HCT116 (cell line): ENCODE measurements at places on chromosomes 5 and 9.

DNA sequence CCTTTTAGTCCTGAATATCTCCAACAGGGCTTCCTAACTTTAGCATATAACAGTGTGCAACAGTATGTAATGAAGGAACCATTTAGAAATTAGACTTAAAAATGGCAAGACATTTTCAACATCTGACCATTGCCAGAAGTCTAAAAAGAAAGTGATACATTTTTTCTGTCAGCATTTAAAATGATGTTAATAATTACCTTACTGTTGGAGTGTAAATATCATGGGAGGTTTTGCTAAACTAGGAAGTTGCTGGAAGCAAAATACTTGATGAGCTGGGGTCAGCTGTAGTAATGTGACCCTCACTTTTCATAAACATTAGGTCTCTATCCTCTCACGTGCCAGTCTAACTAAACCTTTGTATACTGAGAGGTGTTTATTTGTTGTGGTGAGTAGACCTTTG is 68.8 kb downstream of the NTRK2 start:
- DNase-seq = no peak

DNA sequence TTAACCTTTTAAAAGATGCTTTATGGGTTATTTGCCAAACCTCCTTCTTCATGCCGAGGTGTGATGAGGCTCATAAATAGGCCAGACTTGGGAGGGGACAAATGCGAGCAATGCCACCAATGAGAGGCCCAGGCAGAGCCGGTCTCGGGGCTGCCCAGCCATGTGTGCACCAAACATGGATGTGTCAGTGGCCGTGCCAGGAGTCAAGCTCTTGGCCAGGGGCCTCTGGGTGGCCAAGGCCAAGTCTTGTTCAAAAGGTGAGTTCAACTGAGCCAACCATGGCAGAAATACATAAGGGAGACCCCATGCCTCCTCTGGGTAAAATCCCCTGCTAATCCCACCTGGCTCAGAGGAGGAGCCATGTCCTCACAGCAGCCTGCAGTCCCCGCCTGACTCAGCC is 10.9 kb upstream of the LCN15 start:
- no peak for DNase-seq

- DNase-seq = no peak
Measured at GRCh38 chr5:110476164-110476563, 250.3 kb downstream of the TMEM232 start.

- no peak for DNase-seq
Measured at GRCh38 chr5:72936893-72937292, 18.9 kb upstream of the FCHO2 start.

DNA sequence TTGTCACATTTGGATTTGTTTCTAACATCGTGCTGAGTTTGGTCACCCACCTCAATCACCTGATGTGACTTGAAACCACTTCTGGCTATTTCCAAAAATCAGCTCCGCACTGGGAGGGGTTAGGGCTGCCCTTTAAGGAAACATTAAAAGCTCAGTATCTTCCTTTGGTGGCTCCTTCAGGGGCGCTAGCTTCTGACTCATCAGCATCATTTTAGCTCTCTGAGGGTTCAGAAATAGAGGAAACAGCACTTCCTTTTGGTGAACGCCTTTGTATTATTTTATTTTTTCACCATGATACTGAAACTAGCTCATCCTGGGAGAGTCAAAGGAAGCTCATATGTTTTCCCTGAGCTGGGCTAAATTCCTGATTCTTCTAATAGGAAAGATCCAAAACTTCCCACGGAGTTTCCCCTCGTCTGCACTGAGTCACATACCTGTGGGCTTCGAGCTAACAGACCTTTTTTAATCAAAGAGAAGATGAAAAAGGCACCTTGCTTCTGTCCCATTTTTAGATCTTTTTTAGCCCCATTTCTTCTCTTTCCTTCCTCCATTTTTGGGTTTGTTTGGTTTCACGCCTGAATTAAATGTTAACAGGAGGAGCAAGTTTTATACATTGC is 48.2 kb downstream of the ROPN1L start:
- no peak for DNase-seq

- DNase-seq = no peak
Measured at GRCh38 chr9:127390248-127390545, 6.8 kb upstream of the SLC2A8 start.

DNA sequence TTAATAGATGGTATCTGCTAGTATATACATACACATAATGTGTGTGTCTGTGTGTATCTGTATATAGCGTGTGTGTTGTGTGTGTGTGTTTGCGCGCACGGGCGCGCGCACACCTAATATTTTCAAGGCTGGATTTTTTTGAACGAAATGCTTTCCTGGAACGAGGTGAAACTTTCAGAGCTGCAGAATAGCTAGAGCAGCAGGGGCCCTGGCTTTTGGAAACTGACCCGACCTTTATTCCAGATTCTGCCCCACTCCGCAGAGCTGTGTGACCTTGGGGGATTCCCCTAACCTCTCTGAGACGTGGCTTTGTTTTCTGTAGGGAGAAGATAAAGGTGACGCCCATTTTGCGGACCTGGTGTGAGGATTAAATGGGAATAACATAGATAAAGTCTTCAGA is 757 bp downstream of the FXN start:
- no peak for DNase-seq

- no peak for DNase-seq
Measured at GRCh38 chr5:181200816-181201215, 4.2 kb downstream of the TRIM7 start.

DNA sequence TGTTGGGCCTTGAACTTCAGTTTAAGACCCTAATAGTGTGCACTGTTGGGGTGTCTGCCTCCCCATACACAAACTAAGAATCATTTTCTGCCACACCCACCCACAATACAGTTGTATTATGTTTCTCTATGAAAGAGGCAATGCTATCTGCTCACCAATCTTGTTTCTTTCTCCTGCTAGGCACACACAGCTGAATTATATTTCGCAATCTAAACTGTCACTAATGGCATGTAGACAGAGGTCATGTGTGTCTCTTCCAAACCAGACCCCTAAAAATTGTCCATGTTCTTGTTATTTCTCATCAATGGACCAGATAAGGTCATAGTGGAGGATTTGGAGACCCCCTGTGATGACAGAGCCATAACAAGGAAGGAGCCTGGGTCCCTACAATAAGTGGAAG is 57.3 kb downstream of the RIGI start:
- DNase-seq = no peak

GRCh38 chr9:99023831-99024230 is 80.1 kb downstream of the COL15A1 start:
- no peak for DNase-seq

GRCh38 chr9:125146247-125146646 is 2.9 kb upstream of the SCAI start:
- no peak for DNase-seq

GRCh38 chr9:110255463-110256379 is 586 bp downstream of the TXN start:
- no peak for DNase-seq

- peak; percentile 56 for DNase-seq
Measured at GRCh38 chr5:73327908-73328455, 120.6 kb downstream of the FOXD1 start.

DNA sequence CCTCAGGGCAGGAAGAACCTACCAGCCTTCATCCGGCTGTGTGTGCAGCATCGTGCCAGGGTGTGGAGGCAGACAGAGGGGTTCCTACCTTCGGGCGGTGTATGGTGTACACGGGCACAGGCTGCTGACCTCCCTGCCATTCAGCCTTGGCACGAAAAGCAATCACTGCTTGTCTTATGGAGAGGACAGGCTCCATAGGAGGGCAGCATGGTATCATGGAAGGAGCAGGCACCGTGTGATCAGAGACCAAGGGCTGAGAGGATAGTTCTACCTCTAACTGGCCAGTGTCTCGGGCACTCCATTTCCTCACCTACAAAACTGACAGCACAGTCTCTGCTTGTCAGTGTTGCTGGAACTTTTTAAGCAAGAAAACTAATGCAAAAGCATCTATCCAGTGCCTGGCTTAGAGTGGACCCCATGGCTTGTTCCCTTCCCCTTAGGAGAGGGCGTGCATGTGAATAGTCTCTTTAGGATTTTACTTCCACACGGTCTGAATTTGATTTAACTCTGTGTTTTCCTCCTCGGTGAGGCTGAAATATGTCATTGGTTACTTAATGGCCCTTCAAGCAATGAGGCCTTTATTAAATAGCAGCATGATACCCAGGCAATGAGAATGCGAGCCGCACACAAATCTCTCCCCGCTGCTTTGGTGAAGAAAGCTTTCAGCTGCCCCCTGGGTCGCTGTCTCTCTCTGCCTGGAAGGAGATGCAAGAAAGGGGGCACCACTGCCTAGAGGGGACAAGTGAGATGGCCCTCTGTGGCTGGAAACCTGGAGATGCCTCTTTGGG is 22.2 kb downstream of the TTLL11 start:
- no peak for DNase-seq

DNA sequence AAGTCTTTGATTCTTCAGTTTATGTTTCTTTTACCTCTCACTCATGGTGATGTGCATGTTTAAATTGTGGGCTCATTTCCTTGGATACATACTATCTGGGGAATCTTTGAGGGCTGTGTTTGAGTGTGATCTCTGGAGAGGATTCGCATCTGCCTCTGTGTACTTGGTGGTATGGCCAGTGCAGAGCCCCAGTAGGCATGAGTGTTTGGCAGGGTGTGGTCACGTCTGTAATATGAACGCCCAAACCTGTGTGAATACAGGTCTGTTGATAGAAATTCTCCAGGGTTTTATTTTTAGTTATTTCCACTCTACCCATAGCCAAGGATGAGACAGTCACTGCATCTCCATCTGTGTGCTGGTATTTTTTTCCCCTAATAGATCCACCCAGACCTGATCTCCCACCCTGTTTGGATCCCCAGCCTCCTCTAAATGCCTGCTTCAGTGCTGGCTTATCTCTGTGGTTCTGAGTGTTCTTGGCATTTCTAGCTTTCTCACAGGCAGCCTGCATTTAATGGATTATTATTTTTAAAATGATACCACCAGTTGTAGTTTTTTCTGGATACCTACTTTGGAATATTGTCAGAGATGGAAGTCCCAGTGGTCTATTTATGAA is 37.5 kb downstream of the TJP2 start:
- no peak for DNase-seq

- DNase-seq = no peak
Measured at GRCh38 chr5:6395102-6395445, 16.7 kb upstream of the MED10 start.

DNA sequence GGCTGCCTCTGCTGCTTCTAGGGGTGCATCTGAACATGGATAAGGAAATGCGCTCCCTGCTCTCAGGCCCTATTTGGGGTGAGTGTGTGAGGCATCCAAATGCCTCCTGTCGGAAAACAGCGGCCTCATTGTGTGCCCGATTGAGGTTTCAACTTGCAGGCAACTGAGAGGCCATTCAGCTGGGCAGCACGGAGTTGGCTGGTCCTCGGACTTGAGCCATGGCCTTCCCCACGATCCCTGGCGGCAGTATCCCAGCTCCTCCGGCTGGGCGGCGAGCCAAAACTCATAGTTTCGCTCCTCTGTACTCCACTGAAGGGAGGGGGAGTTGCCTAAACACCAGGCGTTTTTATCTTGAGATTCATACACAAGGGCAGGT is 597.3 kb upstream of the SGCD start:
- no peak for DNase-seq

GRCh38 chr5:132877938-132878337 is 4.5 kb downstream of the LEAP2 start:
- DNase-seq = no peak

- DNase-seq = no peak
Measured at GRCh38 chr9:101375546-101375945, 9.3 kb downstream of the BAAT start.

DNA sequence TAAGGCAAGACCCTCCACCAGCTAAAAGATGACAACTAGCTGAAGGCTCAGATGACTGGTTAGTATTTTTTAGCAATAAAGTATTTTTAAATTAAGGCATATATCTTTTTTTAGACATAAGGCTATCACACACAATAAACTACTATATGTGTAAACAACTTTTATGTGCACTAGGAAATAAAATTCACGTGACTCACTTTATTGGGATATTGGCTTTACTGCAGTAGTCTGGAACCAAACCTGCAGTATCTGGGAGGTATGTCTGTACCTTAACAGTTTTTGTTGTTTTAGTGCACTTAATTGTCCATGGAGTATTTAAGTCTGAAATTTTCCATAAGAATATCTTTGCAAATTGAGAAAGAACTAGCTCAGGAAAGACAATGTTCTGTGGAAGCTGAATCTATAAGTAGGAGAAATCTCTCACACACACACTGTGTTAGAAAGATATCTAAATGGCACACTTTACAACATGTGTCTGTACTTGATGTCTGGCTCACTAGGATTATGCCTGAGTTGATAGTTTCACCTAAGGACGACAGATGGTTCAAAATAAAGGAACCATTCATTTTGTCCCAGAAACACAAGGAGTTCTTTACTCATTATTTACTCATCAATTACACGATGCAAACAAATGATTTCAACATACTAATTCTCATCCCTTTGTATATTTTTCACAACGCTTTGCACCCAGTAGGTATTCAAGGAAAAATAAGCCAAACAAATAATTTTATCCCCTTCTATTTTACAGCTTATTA is 4.6 kb downstream of the RAPGEF6 start:
- DNase-seq = no peak

DNA sequence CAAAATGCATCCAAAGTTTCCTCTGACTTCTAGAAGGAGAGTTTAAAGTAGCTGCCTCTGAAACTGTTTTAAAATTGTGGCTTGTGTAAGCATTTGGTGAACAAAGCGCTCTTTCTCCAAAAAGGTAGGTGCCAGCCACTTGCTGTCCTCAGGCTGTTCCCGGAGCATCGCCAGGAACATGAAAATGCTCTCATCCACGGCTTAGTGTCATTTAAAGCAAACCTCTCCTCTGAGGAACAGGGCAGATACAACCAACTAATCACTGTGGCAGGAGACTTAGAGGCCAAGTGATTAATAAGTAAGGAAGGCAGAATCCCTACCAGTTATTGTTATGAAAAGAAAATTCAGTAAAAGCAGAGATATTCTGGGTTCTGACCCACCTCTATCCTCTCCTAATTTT is 165.6 kb downstream of the DCP2 start:
- no peak for DNase-seq

DNA sequence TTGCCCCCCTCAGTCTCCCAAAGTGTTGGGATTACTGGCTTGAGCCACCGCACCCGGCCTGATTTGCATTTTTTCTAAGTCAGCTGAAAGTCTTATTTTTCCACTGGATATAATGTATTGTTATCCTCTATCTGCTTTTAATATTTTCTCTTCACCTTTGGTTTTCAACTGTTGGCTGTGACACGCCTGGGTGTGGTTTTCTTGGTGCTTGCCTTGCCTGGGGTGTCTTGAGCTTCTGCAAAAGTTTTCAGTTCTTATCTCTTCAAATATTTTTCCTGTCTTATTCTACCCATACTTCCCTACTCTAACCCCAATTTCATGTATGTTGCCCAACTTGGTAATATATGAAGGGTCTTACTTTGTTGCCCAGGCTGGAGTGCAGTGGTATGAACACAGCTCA is 4.3 kb upstream of the MXD3 start:
- DNase-seq = no peak

- DNase-seq = no peak
Measured at GRCh38 chr9:35385042-35385441, 104.9 kb upstream of the RUSC2 start.

GRCh38 chr5:34483442-34484033 is 172.6 kb upstream of the RAI14 start:
- no peak for DNase-seq

- DNase-seq = no peak
Measured at GRCh38 chr5:39850291-39850690, 425.5 kb upstream of the DAB2 start.

- DNase-seq = no peak
Measured at GRCh38 chr5:16477541-16477940, 11.9 kb upstream of the ZNF622 start.
